ENCODE measurements at places on chromosomes 3 and 15.

DNA sequence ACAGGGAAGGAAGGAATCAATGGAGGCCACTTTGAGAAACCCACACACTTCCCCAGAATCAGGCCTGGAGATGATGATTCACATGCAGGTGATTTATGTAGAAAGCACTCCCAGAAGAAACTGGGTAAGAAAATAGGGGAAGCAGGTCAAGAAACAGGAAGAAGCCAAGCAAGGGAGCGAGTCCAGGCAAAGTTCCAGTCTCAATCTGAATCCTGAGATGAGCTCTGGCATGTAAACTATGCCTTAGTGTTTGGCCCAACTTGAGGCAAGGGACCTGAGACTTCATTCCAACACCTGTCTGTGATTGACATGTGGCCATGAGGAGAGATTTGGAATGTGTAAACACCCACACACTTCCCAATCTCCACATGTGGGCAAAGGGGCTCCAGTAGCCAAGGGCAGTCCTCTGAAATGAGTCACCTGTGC lies 61.6 kb upstream of the CTNNB1 start:
- DNase-seq: no peak

DNA sequence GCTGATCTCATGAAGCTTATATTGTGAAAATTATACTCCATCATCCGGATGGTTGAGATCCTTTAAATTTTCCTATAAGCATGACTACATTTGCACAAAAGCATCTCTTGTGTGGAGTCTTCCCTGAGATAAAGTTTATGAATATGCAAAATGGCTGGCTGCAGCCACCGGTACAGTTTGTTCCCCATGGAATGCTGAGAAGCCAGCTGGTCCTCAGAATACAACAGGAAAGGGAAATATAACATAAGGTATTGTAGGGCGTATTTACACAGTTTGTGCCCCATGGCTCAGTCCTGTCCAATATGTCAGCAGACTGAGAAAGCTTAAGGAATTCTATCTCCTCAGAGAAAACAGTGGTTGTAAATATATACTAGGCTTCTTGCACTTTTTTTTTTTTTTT lies 468.6 kb downstream of the CNTN6 start:
- no peak for DNase-seq

DNA sequence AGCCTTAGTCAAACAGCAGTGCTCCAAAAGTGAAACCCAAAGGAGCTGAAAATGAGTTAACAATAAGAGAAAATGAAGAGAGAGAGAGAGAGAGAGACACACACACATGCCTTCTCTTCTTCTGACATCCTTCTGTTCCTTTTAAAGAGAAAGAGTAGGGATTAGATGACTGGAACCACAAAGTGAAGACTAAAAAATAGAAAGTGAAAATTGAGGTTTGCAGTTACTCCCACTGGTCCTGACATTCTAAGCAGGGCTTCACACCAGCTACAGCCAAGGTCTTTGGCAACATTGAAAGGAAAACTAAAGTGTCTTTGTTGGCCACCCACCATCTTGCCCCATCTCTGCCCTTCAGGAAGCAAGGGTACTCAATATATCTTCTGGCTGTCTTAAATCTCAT lies 59.2 kb downstream of the USP50 start:
- DNase-seq: no peak

- DNase-seq: no peak
Measured at GRCh38 chr15:95659656-95660055, 670.8 kb upstream of the NR2F2 start.

Measured in activated CD8-positive, alpha-beta memory T cell treated with anti-CD3 and anti-CD28 coated beads for 4 hours (primary cell).